Thyroid gland (tissue), 4 donors: ENCODE measurements at places on chromosomes 16 and 17. TPM values are rescaled to one million over a fixed set of nuclear protein-coding genes. Genes with fewer than 3 reads are reported as not detected.
A peak's percentile ranks its signal among the peaks of the same experiment; 100 is the strongest.

GRCh38 chr16:66039793-66040192, 326.7 kb upstream of the CDH5 start:
- DNase-seq, result no peak

GRCh38 chr17:57151798-57152197, 66.8 kb downstream of the AKAP1 start:
- no peak for DNase-seq

DNA sequence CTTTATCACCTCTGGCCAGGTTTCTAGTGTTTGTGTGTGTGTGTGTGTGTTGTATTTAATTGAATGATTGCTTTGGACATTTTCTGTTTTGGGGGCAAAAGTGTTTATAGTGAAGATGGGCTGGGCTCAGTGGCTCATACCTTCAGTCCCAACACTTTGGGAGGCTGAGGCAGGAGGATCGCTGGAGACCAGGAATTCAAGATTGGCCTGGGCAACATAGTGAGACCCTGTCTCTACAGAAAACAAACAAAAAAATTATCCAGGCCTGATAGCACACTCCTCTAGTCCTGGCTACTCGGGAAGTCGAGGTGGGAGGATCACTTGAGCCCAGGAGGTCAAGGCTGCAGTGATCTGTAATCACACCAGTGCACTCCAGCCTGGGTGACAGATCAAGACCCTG, 37.5 kb downstream of the RPA1 start:
- DNase-seq, result no peak

DNA sequence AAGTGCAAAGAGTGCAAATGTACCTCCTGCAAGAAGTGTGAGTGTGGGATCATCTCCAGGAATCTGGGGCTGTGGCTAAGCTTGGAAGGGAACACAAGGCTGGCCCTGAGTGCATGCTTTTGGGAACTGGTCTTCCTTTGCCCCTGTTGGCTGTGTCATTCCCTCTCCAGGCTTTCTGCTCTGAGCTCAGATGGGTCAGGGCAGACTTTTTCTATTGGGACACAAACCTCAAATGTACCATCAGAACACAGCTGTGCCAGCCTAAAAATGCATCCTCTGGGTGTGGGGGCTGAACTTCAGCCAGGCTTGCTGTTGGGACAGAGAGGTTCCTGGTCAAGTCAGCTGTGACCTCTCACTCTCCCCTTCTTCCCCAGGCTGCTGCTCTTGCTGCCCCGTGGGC, 914 bp downstream of the MT1B start:
- no peak for DNase-seq

DNA sequence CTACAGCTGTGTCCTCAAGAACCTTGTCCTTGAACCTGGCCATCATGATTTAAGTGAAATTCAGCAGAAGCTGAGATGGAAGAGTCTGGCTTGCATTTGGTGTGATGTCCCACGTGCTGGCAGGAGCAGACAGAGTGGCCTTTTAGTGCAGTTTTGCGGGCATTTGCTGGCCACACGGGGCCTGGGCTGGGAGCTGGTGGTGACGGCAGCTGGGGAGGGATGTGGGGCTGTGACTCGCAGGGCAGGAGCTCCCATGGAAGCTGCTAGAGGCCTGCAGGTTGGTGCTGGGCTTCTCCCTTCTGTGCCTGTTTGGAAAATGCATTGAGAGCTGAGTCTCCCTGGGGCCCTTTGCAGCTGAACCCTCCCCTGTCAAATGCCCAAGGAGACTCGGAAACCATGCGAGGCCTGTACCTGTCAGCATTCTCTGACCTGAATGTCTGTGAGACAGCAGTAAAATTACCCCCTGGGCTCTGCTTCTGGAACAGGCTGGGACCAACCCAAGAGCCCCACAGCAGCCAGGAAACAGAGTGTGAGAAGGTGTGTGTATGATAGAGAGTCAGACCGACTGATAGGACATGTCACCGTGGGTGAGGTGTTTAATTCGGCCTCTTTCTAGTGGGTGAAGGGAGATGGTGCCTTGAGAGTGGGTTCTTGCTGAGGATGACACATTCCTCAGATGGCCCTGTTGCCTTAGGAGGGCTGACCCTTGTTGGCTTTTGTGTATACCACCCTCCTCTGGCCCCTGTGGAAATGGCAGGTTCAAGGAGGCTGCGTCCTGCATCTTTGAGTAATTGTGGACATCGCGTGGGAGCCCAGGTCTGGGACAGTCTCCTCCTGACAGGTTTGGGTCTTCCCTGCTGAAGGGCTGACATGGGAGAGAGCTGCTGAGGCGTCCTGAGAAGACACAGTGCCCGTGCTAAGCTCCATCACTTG, 145.5 kb downstream of the MSI2 start:
- no peak for DNase-seq

PLLP gene
- 27.9 TPM for total RNA-seq

GRCh38 chr17:53313746-53314145, 509.0 kb upstream of the KIF2B start:
- DNase-seq, result no peak

SHISA6 gene
- 0.88 TPM for total RNA-seq

DNA sequence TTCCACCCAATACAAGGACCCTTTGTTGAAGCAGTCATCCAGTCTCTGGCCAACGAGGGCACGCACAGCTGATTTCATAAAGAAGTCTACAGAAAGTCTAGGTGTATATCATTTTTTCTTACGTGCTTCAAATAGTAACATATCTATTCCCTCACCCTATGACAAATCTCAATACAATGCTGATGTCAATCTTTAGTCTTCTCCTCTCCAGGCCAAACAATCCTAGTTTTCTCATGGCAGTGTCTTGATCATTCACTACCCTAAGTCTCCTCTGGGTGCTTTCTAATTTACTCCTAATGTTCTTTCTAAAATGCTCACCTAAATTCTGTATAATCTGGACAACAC, 92.6 kb downstream of the CACNG1 start:
- no peak for DNase-seq

CRYBA1 gene
- total RNA-seq, result not detected

GRCh38 chr16:86317813-86318650, 192.3 kb upstream of the FOXF1 start:
- no peak for DNase-seq

- DNase-seq, result no peak
These were observed 2.4 kb downstream of the SPN start for GRCh38 chr16:29665294-29666077.

KRTAP4-9 gene
- total RNA-seq, result not detected

GRCh38 chr17:64538508-64539130, 31.8 kb downstream of the CEP95 start:
- DNase-seq, result no peak

GNGT2 gene
- 2.7 TPM for total RNA-seq

PNMT gene
- 3.3 TPM for total RNA-seq

GRCh38 chr17:19273731-19274130, 36.6 kb downstream of the EPN2 start:
- DNase-seq, result no peak

DNA sequence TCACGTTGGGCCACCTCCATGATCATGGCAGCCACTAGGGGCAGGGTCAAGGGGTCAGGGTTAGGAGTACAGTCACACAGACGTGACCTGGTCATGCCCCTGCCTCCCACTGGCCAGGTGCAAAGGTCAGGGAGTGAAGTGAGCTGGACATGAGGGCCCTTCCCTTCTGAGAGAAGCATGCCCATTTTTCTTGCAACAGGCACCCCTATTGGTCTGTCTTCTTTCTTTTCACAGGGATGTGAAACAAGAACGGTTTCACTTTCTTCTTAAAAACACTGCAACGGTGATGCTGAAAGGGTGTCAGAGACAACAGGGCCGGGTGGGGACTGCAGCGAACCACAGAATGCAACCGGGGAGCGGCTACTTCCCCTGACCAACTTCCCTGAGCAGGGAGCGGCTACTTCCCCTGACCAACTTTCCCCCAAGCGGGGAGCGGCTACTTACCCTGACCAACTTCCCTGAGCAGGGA, 52.1 kb upstream of the DOC2B start:
- DNase-seq, result no peak

DNA sequence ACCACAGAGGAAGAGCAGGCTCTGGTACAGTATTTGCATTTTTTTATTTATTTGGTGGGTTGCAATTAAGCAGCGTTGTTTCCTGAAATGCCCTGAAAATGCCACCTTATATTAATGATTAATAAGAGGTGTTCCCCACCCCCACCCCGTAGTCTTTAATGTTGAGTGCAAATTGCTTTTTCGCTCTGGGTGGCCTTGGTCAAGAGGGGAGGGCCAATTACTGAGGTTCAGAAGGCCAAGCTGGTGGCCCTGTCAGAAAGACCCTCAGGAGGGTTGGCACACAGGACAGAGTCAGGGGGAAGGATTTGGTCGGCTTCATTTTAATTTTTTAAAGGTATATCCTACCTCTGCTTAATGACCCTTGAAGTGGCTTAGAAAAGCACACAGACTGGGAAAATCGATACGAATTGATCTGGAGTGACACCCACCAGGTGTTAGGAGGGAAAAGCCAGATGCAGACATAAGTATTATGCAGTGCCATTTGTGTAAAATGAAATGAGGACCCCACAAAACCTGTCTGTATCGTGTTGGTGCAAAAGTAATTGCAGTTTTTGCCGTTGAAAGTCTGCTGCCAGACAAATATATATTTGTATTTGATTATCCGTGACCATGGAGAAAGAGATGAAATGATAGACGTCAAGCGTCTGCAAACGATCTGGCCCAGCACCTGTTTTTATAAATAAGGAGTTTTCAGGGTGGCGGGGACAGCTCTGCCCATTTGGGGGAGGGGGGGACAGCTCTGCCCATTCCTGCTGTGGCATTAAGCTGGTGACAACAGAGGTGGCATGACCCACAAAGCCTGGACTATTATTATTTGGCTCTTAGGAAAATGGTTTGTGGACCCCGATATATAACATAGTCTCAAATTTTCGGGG, 143.8 kb upstream of the PLCG2 start:
- DNase-seq, result no peak

DNA sequence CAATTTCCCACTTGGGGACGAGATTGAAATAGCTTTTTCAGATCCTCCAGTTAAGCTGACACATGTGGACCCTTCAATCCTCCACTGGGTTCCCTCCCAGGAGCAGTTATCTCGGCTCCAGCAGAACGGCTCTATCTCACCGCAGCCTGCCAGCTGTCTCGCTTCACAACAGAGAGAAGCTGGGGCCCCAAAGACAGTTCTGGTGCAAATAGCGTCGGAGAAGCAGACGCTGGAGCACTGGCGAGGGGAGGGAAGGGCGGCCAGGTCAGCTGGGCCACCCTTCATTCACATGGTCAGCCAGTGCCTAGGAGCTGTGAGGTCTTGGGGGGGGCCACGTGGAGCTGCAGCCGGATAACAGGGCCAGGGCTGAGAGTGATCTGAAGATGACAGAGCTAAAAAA, 141.3 kb upstream of the SDK2 start:
- DNase-seq, result no peak

GRCh38 chr16:69243479-69243878, 56.5 kb downstream of the SNTB2 start:
- DNase-seq, result no peak

DNA sequence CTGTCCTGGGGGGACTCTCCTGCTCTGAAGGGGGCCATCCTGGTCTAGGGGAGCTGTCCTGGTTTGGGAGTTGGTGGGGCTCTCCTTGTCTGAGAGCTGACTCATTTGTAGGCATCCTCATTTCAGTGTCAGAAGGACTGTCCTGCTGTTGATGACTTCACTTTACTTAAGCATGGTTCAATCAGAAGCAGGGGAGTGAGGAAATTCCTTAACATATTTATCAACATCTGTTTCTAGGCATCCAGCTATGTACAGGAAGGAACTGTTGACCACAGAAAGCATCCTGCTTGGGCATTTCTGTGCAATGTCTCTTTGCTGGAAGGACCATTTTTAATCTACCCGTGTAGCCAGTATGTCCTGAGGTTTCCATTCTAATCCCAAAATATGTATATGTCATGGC, 502.7 kb upstream of the HSBP1 start:
- no peak for DNase-seq

BAHCC1 gene
- 13.7 TPM for total RNA-seq

MYH8 gene
- not detected for total RNA-seq

DRC3 gene
- 28.4 TPM for total RNA-seq

DNA sequence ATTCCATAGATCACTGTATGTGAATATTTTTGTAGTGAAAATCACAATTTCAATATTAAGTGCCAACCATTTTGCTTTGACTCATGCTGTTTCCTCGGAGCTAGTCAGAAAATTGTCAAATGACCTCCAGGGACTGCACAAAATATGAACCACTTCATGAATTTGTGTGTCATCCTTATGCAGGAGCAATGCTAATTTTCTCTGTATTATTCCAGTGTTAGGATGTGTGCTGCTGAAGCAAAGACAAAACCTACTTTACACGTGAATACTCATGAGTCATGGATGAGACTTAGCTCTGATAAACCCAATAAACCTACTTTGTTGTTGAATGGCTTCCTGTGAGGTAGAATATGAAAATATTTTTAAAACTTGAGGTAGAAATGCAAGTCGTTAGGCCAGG, 65.2 kb downstream of the SHCBP1 start:
- DNase-seq, result no peak

DNA sequence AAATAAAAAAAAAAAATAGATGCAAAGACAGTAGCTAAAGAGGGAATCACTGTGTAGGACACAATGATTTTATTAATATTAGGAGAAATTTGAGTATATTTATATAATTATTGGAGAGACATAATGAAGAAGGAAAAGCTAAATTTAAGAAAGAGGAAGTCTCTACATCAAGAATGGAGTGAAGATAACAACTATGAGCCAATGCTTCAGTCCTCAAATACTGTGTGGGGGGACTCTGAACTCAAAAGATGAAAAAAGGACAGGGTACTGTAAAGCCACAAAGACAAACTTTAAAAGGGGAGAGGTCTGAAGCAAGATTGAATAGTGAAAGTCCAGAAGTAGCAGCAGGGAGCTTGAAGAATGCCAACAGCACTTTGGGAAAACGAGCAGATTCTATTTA, 44.7 kb downstream of the SKAP1 start:
- no peak for DNase-seq

GRCh38 chr17:43528319-43528987, 17.7 kb downstream of the ETV4 start:
- DNase-seq, result peak; percentile 18

GRCh38 chr16:4837733-4838501, 9.2 kb downstream of the GLYR1 start:
- no peak for DNase-seq

MYH11 gene
- total RNA-seq, result 19.5 TPM

RGS9 gene
- total RNA-seq, result 7.4 TPM

- no peak for DNase-seq
These were observed 32.6 kb downstream of the ITGAE start for GRCh38 chr17:3768341-3768740.

GRCh38 chr17:65166787-65167186, 29.6 kb downstream of the RGS9 start:
- no peak for DNase-seq

DNA sequence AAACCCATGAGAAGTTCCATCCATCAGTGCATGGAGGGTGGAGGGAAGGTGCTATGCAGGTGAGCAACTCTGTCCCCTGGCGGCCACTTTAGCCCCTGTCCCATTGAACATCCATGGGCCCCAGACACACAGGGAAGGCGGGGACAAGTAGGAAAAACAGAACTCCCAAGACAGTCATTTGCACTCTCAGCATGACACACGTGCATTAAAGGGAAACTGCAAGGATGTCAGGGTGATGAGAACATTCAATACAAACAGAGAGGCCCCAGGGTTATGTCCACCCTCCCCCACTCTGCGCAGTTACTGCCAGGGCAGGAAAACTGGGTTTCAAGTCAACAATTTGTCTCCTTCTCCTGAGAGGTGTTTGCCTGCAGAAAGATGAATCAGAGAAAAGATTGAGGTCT, 44.0 kb upstream of the AKTIP start:
- no peak for DNase-seq

GRCh38 chr16:330741-331140, 21.8 kb downstream of the AXIN1 start:
- DNase-seq, result no peak

- DNase-seq, result no peak
These were observed 238.7 kb downstream of the RBFOX1 start for GRCh38 chr16:7571366-7571765.
